CD4-positive, alpha-beta memory T cell (primary cell): ENCODE measurements at places on chromosomes 6 and 20. TPM values are rescaled to one million over a fixed set of nuclear protein-coding genes. Genes with fewer than 3 reads are reported as not detected.
A peak's percentile ranks its signal among the peaks of the same experiment; 100 is the strongest.

- H3K4me3 ChIP-seq: no peak overlapping the region
- no peak overlapping the region for H3K27ac ChIP-seq
- no peaks in the 10 kb centered on the region for H3K36me3 ChIP-seq
- no peaks in the 10 kb centered on the region for H3K4me1 ChIP-seq
- DNase-seq: no peak
Observed at GRCh38 chr6:9361749-9362148, 926.4 kb upstream of the SLC35B3 start.

DNA sequence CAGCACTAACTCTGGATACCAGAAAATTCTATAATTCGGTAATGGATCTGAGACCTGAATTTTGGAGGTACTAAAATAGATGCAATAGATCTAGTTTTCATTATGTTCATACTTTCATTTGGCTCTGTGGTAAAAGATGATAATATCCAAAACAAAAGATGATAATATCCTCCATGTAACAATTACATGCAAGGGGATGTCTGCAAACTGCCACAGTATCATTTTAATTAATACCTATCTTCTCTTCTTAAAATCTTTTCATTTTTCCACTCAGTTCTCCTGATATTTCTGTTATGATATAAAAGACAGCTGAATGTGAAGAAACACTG is 15.6 kb downstream of the BTN2A1 start:
- H3K27ac ChIP-seq: peak overlapping the region; percentile 81
- peak overlapping the region; percentile 73 for H3K4me3 ChIP-seq
- H3K27me3 ChIP-seq: no peaks in the 10 kb centered on the region

DNA sequence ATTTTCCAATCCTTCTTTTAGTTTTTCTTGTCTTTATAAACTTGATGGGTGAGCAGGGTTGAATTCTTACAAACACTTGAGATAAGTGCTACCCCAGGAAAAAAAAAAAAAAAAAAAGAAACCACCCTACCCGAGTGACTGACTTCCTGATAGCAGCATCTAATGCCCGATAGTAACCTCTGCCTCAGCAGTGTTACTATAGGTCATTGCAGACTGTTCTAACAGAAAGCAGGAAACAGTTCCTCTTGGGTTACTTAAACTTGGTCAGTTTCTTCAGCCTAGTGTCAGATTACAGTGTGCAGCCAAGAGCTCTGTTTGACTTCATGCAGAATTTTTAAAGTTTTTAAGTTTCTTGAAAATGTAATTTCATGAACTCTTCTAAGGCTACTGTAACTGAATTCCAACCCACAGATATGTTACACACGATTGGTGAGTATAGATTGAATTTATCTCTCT is 2.1 kb downstream of the MYLIP start:
- peak overlapping the region; percentile 66 for H3K4me3 ChIP-seq
- H3K27ac ChIP-seq: peak overlapping the region; percentile 93
- H3K4me1 ChIP-seq: peaks cover 57% of the 10 kb centered on the region
- H3K36me3 ChIP-seq: no peaks in the 10 kb centered on the region

Gene SLC32A1
- not detected for total RNA-seq

DNA sequence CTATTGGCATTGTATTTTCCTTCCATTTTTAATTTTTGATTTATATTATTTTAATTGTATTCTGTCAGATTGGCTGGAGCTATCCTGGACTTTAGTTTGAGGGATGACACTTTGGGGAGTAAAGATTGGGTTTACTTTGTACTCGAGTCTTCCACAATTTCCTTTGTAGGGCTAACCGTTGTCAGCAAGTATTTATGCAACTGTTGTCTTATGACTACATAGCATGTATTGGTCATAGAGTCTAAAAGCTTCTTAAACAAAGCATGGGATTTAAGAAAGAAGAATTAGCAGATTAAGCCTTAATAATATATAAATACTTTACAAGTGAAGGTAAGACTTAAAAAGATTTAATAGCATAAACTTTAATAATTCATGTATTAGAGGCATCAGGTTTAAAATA is 19.6 kb downstream of the FARS2 start:
- H3K27me3 ChIP-seq: no peaks in the 10 kb centered on the region
- DNase-seq: no peak
- no peak overlapping the region for H3K4me3 ChIP-seq
- H3K4me1 ChIP-seq: peaks cover 26% of the 10 kb centered on the region

Gene SNHG17
- 46.0 TPM for total RNA-seq

Gene MSH5
- 11.4 TPM for total RNA-seq
